ENCODE measurements at places on chromosomes 1 and 21.

GRCh38 chr1:234270581-234271242, 102.5 kb upstream of the COA6 start:
- no peak for DNase-seq

DNA sequence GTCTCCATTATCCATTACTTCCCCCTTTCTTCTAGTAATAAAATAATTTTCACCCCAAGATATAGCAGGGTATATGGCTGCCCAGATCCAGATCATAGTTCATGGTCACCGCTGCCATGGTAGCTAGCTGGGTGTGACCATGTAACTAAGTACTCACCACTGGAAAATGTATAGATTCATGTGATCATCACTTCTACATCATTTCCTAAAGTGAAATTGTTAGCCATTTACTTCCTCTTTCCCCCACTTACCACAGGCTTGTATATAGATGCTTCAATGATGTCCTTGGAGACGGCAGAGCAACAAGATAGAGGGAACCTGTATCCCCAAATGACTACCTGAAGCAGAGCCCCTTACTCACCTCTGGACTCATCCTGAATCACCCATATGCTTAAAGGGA, 22.7 kb upstream of the EYA3 start:
- DNase-seq, result no peak

GRCh38 chr1:7558921-7559869, 211.9 kb upstream of the VAMP3 start:
- no peak for DNase-seq

- DNase-seq, result no peak
These were observed 102.5 kb downstream of the LYPLAL1 start for GRCh38 chr1:219276049-219276738.

Data from cardiac fibroblast (primary cell).